ENCODE measurements at places on chromosomes 7 and 10.

GRCh38 chr7:105002-105401 lies 87.4 kb upstream of the FAM20C start:
- DNase-seq: no peak

- DNase-seq: no peak
Measured at GRCh38 chr7:151744656-151745638, 132.0 kb downstream of the PRKAG2 start.

DNA sequence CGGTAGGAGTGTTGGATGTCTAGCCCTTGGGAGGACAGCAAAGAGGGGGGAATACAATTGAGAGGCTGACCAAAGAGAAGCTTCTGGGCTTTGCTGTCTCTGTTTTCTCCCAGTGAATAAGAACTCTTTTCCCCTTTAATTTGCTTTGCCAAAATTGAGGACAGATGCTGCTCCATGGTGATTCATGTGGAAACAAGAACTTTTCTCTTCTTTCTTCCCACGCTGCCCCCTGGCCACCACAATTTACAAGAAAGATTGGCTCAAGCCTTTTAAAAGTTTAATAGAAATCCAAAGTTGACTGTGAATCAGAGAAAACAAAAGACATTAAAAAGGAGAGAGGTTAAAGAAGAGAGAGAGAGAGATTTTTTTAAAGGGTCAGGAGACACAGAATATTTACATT lies 49.0 kb downstream of the PRR15 start:
- no peak for DNase-seq

GRCh38 chr10:14365266-14365665 lies 34.5 kb upstream of the FRMD4A start:
- no peak for DNase-seq

- DNase-seq: no peak
Measured at GRCh38 chr7:47232751-47233412, 349.0 kb downstream of the TNS3 start.

DNA sequence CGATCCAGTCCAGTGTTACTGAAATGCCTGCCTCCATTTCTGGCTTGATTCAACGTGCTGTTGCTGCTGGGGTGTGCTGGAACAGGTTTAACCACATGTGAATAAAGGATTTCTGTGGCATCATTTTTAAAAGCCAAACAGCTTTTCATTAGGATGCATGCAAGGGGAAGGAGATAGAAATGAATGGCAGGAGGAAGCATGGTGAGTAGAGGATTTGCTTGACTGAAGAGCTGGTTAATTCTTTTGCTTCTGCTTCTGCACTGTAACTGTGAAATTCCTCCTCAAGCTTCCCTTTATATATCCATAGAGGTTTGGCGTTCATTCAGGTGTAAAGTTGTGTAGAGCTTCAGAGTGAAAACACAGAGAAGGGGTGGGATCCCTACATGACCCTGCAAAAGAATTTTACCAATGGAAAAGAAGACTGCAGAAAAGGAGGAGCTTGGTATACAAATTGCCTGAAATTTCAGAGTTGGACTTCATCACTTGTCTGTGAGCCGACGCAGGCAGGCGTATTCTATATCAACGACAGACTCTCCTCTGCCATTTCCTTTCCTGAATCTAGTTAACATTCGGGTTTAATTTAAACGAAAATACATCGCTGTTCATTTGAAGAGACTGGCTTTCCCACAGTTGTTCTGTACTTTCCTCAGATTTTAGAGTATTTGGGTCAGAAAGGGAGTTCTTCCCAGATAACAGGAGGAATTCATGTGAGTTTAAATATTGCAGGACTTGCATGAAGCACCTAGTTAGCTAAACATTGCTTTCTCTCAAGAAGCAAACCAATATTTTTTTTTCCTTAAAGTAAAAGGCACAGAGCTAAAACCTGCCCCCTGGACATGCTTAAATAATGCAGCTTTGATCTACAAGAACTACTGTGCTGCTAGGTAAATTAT lies at the start of gene SOSTDC1:
SOSTDC1 (minus strand) TSS at position 270 of the 893 bp plus-strand sequence; CDS start at position 200, 70 bp downstream.
- DNase-seq: no peak

GRCh38 chr10:60728056-60728455 lies 50.2 kb upstream of the CDK1 start:
- no peak for DNase-seq

- no peak for DNase-seq
Measured at GRCh38 chr7:15007507-15007906, 105.0 kb upstream of the DGKB start.

DNA sequence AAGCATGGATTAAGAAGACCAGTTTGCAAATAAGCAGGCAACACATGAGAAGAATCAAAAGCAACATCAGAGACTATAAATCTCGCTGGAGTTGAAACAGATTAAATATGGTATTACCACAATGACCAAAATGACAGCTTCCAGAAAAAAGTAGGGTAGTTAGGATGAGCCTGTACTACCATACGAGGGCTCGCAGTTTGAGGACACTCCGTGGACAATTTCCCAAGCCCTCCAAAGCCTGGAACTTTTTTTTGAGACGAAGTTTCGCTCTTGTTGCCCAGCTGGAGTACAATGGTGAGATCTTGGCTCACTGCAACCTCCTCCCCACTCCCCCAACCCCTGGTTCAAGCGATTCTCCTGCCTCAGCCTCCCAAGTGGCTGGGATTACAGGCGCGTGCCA lies 1.0 kb downstream of the LRRC17 start:
- no peak for DNase-seq

DNA sequence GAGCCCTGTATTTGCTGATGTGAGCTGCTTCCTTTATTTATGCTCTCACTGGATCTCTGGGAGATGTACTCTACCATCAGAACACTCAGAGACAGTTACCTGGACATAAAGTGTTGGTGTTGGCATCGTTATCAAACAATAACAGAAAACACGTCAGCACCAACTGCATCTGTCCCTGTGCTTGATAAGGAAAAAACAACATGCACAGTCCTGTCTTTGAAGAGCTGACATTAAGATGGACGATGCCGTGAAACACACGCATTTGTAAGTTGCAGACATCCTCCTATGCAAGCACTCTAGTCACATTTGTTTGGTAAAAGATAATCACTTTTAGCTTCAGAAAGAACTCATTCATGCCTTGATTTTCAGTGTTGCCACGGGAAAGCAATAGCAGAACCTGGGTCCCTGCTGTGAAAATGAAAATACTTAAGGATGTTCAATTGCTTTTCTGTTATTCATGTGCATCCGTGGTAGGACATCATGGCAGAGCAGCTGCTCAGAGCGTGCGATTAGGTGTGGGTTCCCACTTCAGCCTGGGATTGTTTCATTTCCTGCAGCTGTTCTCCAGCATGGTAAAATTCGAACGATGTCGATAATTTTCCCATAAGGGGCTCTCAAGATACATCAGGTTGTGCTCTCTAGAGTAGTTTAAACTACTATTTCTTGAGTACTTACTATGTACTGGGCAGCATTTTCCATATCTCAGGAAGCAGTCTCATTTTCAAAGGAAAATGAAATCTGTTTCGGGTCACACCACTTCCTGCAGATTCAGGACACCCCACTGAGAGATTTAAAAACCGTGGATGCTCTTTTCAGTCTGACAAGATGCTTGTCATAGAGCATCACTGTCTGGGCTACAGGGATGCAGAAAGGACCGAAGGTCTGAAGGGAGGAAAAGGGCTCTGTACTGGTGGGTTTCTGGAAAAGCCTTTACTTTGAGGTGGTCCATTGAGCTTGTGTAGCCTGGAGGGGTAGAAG lies 248.7 kb downstream of the CAMK1D start:
- no peak for DNase-seq

DNA sequence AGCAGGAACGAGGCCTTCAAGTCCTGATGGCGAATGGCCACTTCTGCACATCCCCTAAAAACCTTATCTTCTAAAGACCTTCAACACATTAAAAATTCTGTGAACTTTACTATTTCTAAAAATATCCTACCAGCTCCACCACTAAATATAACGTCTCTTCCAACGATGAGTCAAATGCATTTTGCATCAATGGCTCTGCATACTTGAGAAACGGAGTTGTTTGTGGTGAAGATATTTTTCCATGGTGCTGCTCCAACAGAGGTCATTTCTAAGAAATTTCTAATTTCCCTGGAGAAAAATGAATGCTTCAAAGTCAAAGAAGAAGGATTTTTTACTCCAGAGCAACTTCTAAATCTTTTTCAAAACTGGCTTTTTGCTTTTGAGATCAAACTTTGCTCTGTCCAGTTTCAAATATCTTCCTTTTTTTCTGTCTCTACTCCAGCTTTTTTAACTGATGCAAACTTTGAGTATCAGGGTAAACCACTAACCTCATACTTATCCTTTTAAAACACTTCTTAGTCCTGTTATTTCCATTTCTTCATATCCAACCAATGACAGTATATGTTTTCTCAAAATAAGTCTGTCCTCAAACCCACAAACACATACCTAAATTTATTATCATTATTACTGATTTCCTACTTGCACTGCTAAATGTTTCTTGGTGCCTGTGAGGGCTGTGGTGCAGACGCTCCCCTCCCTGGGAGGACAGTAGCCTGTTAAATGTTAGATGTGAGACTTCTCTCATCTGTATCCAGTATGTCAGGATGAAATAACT lies 258.1 kb downstream of the KLF6 start:
- DNase-seq: no peak

DNA sequence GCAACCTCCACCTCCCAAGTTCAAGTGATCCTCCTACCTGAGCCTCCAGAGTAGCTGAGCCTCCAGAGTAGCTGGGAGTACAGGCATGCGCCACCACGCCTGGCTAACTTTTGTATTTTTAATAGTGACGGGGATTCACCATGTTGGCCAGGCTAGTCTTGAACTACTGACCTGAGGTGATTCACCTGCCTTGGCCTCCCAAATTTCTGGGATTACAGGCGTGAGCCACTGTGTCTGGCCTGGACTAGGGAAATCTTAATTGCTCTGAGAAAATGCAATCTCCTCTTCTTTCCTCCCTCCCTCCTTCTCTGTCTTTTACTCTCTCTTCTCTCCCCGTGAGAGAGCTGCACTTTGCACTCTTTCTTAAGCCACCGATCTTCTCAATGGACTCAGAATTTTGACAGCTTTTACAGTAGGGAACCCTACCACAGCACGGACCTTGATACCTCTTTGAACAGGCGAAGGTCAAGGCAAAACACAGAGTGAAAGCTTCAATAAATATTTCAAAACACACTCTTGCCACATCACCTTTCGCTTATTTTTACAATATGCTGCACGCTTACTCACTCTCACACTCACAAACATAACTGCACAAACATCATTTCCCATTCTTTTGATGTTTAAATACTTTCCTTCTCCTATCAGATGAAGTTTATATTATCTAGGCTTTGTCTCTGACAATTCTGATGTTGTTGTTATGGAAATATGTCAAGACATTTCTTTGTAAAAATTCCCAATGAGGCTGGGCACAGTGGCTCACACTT lies 173.4 kb upstream of the NRP1 start:
- DNase-seq: no peak

Measured in NCI-H1417 treated with DMSO at 0.1 percent for 48 hours (cell line).